Hematopoietic multipotent progenitor cell treated with erythropoietin and hydrocortisone succinate and interleukin-3 and kit ligand, for 6 days (in vitro differentiated cells): ENCODE measurements at places on chromosomes 2 and 18.

- DNase-seq = peak; percentile 41
Observed at GRCh38 chr2:287471-287885, 413 bp downstream of the ALKAL2 start.

DNA sequence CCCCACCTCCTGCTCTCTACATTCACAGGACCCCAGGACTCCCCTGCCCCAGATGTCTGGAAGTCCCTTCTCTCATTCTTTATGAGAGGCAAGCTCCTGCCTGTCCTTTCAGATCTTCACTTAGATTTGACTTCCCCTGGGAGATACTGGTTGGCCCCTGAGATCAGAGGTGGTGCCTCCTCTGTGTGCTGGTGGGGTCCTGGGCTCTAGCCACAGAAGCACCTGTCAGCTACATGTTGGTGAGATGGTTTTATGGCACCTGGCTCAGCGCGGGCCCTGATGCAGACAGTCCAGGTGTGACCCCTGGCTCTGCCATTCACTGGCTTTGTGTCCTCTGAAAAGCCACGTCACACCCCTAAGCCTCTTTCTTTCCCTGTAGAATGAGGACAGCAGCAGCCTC lies 369.6 kb upstream of the ID2 start:
- no peak for DNase-seq

GRCh38 chr18:8742387-8743361 lies 37.3 kb downstream of the MTCL1 start:
- DNase-seq = no peak

- DNase-seq = no peak
Observed at GRCh38 chr2:197304556-197305011, 6.0 kb downstream of the ANKRD44 start.

DNA sequence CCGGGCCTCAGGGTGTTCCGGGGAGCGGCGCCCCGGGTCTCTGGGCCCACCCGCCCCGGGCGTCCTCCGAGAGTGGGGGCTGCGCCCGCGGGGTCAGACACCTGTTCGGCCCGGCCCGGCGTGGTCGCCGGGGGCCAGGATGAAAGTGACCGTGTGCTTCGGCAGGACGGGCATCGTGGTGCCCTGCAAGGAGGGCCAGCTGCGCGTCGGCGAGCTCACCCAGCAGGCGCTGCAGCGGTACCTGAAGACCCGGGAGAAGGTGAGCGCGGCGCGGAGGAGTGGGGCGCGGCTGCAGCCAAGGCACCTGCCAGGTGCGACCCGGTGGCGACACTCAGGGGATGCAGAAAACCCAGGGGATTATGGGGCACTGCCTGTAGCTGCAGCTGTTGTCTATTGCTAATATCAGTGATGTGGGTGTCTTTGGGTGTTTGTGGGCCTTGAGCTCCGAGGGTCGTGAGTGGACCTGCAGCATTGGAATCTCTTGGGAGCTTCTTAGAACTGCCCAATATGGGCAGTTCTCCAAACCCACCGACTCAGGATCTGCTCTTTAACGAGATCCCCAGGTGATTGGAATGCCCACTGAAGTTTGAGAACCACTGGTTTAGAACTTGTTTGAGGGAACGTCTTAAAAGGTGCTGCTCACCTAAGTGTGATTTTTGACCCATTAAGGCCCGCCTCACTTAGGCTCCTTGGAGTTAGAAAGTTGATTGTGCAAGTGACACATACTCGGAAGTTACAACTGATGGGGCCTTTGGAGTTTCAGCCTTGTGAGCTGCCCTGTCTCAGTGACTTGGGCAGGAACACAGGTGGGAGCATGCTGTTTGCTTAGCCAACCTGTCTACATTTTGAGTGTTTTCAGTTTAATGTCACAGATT lies 823 bp downstream of the PARD3B start:
- no peak for DNase-seq

GRCh38 chr18:35191698-35192025 lies 49.2 kb upstream of the ZNF397 start:
- no peak for DNase-seq

- DNase-seq = no peak
Observed at GRCh38 chr2:1407950-1408675, 5.2 kb upstream of the TPO start.

DNA sequence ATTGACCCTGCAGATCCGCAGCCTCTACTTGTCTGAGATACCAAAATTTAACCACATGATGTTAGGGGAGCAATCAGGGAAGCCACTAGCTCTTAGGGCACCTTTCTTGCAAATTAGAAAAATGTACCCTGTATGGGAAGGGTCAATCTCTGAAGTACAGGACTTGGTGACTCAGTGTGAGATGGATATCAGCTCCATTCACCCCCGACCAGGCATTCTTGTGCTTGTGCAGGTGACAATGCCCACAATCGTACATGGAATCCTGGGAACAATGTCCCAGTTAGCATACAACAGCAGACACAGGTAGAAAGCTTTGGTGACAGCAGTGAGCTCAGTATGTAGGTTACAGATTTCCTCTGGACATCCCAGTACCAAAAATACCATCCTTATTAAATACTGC lies 137.7 kb upstream of the ITGB6 start:
- no peak for DNase-seq

DNA sequence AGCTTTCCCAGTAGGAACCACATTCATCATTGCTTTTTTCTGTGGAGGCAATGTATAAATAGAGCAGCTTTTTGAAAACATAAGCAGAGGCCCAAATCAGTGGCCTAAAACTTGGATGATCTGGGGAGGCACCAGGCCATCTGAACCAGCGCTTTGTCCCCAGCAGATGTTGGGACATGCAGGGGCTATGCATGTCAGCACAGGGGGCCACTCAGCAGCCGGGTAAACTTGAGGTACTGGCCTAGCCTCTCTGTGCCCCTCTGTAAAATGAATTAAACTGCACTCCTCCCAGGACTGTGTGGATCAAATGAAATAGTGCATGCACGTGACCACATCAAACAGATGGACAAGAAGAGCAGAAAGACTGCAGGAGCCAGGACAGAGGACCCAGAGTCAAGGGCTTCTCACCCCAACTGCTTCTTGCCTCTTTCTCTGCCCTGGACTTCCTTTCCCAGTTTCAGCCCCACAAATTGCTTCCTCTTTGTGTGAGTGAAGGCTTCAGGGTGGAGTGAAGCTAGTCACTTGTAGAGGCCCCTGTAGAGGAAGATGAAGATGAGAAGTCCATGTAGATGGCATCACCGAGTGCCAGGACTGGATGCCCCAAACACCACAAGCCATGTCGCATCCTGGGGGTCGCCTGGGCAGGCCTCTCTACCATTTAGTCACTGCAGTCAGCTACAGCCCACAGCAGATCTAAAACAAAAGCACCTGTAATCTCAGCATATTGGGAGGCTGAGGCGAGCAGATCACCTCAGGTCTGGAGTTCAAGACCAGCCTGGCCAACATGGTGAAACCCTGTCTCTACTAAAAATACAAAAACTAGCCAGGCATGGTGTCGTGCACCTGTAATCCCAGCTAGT lies 53.2 kb downstream of the IMPA2 start:
- peak; percentile 9 for DNase-seq

GRCh38 chr2:161161074-161161706 lies 962 bp downstream of the TANK start:
- DNase-seq = peak; percentile 48

DNA sequence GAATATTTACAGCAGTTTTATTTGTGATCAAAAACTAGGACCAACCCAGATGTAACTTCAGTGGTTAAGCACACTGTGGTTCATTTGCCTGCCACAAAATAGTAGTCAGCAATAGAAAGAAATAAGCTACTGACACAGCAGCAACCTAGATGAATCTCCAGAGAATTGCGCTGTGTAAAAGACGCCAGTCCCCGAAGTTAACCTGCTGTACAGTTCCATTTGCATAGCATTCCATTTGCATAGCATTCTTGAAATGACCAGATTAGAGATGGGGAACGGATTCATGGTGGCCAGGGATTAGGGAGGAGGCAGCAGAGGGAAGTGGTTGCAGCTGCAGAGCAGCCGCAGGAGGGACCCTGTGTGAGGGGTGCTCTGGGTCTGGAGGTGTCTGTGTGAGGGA lies 39.3 kb upstream of the NFATC1 start:
- DNase-seq = no peak
